ENCODE measurements at places on chromosomes 16 and 17.

DNA sequence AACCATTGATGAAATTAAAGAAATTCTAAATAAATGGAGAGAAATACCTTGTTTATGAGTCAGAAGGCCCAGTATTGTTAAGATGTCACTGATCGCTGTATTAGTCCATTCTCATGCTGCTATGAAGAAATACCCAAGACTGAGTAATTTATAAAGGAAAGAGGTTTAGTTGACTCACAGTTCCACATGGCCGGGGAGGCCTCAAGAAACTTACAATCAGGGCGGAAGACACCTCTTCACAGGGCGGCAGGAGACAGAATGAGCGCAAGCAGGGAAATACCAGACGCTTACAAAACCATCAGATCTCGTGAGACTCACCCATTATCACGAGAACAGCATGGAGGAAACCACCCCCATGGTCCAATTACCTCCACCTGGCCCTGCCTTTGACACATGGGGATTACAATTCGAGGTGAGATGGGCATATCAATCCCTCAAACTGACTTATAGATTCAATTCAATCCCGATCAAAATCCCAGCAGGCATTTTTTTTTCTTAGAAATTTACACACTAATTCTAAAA, 157.2 kb downstream of the ENGASE start:
- DNase-seq, result no peak

- DNase-seq, result no peak
Measured at GRCh38 chr17:18916816-18917500, 35.0 kb upstream of the SLC5A10 start.

GRCh38 chr16:63702981-63703590, 1418.8 kb downstream of the CDH11 start:
- no peak for DNase-seq

- no peak for DNase-seq
Measured at GRCh38 chr16:69600202-69600601, 34.4 kb downstream of the NFAT5 start.

DNA sequence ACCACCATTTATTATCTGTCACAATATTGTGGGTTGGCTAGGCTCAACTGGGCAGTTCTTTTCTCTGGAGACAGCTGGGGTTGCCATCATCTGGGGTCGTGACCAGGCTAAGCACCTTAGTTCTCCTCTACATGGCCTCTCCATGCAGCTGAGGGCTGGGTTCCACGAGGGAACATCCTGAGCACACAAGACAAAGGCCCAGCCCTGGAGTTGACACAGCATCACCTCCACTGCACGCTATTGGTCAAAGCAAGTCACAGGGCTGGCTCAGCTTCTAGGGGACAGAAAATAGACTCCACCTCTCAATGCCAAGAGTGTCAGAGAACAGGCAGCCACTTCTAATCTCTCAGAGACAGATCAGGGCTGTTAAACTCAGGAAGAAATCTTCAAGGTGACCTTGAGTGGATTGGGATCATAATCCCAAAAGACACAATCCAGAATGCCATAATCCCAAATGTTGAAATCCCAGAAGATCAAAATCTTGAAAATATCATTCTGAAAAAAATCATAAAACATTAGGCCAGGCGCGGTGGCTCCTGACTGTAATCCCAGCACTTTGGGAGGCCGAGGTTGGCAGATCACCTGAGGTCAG, 13.0 kb upstream of the USP10 start:
- DNase-seq, result no peak

GRCh38 chr17:78322858-78323455, 36.9 kb downstream of the SOCS3 start:
- DNase-seq, result no peak

- DNase-seq, result peak; percentile 48
Measured at GRCh38 chr17:3944485-3945388, 19.5 kb downstream of the ATP2A3 start.

Data from astrocyte of the spinal cord (primary cell).